ENCODE measurements at places on chromosomes 6 and 20. TPM values are rescaled to one million over a fixed set of nuclear protein-coding genes. Genes with fewer than 3 reads are reported as not detected.

Gene MOXD1
- total RNA-seq, result 27.5 TPM

Gene EBF4
- 1.7 TPM for total RNA-seq

Gene SOX4
- 10.0 TPM for total RNA-seq

Gene WASF1
- 20.2 TPM for total RNA-seq

Gene PACSIN1
- 0.09 TPM for total RNA-seq

Measured in pericardium fibroblast (primary cell).